ENCODE measurements at places on chromosomes 12 and 14.

DNA sequence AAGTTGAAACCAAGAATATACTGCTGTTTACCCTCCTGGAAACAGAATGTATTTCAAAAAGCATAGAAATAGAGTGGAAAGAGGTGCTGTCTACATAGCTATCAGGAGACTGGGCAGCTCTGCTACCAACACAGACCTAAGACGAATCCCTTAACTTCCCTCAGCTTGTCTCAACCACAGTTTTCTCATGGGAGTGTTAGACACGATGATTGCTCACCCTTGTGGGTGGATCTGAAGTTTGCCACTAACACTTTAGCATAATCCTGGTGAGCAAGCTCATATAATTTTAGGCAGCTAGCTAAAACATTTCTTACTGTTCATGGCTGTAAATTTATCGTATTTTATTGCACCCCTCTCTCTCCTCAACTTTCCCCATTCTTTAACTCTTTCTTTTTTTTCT lies 38.5 kb downstream of the C12orf75 start:
- DNase-seq = no peak

GRCh38 chr12:130686511-130686991 lies 29.5 kb downstream of the RIMBP2 start:
- no peak for DNase-seq

DNA sequence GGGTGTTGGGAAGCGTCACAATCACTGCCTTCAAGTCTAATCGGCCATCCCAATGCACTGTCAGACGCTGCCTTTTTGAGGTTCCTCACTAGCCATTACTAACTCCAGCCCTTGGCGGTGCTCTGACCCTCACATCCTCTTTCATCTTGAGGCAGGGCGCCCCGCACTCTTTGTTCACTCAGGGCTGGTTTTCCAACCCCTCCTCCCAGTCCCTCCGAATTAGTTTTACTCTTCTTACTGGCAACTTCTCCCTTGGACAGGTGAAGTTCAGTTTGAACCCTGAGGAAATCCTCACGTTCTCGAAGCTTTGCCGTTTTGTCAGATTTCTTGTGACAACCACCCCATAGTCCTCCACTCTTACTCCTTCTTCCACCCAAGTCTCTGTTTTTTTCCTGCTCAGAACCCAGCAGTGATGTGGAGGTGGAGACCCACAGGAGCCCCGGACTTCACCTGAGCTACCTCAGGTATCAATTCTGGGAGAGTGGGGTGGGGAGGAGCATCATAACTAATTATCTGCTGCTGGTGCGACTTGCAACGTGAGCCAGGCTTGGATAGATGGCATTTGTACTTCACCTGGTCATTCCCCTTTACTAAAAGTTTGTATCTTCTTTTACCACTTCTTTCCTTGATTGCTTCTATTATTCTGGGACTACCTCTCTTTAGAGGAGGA lies 757 bp downstream of the ZC3H10 start:
- DNase-seq = no peak

DNA sequence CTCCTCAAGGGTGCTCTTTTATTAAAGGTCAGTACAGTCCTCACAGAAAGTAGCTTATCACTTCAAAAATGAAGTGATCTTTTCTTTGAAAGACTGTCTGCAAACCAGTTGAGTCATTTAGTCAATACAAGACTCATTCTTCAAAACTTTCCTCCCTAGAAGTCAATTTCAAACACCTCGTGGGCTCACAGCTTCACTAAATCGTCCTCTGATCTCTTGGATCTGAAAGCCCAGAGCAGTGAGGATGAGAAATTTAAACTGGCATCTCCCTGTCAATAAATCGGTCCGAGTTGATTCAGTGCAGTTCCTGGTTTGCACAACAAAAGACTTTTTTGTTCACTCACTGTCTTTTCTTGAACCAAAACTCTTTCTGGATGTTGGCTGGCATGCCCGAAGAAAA lies 44.5 kb downstream of the NUAK1 start:
- DNase-seq = no peak

DNA sequence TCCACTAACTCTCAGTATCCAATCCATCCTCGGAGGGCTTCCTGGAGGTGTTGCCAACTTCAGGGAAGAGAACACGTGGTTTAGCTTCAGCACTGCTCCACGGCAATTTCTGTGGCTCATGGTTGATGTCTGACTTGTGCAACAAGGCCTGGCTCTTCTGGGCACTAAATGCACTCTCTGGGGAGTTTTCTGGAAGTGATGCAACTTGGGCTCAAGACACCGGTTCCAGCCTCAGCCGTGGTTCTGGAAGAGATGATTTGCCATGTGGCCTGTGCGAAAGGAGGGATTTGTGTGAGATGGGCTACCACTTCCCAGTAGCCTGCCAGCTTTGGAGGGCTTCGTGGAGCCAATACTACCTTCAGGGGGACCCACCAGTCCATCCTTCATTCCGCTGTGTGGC lies 118.6 kb upstream of the RTL1 start:
- no peak for DNase-seq

GRCh38 chr12:111451232-111451631 lies 45.5 kb downstream of the SH2B3 start:
- no peak for DNase-seq

DNA sequence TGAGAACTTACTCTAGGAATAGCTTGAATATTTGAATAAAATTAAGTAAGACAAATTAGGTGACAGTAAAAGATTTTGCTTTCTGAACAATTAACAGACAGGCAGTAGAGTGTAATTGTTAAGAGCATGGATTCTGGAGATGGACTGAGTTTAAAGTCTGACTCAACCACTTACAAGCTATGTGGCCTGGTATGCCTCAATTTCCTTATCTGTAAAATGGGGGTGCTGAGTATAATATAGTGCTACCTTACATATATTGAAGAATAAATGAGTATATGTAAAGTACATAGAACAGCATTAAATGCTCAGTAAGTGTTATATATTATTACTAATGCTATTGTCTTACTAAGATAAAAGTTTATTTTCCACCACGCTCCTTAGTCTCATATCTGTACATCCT lies 7.1 kb downstream of the MIA2 start:
- no peak for DNase-seq

- DNase-seq = no peak
These were observed 26.3 kb downstream of the KRT18 start for GRCh38 chr12:52975204-52975603.
